Suppressor macrophage (primary cell): ENCODE measurements at places on chromosomes 5 and 9.

DNA sequence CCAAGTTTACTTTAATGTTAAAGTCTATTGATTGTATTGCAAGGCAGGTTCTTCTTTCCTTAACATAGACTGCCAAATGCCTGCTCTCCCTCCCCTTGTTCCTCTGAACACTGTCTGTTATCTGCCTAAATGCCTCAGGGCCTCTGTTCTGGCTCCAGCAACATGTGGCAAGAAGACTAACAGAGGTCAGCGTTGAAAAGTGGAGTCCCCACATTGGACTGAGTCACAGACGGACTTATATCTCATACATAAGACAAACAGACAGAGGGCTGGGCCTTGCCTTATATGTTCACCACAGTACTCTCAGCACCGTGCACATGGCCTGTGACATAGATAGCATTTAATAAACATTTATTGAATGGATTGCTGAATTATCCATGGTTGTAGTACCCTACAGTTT, 91.4 kb downstream of the TSSK1B start:
- no peak for DNase-seq

DNA sequence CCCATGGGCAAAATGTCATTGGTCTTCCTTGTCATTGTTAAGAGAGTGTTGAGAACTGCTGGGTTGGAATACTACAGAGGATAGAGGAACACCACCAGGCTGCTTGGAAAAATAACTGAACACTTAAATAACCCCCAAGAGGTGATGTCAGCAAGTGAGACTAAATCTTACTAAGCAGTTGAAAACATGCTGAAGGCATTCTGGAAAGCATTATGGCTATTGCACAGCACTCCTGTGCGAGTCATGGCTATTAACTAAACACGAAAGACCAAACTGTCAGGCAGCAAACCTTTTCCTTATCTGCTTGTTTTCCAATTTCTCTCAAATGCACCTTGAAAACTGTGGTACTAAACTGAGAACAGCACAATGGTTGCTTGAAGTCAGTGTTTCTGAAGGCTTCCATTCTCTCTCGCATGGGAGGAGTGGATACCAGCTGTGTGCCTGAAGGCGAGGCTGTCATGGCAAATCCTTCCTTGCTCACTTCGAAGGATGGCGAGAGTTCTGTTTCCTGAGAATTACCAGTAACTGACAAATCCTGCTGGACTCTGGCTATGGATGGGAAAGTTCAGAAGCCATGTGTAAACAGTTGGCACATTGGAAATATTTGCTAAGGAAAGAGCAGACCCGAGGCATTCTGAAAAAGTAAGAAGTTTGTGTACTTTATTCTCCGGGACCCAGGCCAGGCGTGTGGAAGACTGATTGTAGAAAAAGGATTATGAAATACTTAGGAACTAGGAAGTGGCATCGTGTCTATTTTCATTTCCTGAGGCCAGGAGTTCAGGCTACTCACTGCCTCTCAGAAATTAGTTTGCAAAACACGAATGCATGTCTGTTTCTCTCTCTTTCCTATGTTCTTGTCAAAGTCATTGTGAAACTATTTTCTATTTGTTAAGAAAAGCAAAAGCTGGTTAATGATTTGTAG, 182.1 kb downstream of the DMRT2 start:
- DNase-seq, result no peak

GRCh38 chr5:132883261-132883834, 9.9 kb downstream of the LEAP2 start:
- peak; percentile 89 for DNase-seq

GRCh38 chr5:2921176-2921575, 169.7 kb upstream of the IRX2 start:
- no peak for DNase-seq

DNA sequence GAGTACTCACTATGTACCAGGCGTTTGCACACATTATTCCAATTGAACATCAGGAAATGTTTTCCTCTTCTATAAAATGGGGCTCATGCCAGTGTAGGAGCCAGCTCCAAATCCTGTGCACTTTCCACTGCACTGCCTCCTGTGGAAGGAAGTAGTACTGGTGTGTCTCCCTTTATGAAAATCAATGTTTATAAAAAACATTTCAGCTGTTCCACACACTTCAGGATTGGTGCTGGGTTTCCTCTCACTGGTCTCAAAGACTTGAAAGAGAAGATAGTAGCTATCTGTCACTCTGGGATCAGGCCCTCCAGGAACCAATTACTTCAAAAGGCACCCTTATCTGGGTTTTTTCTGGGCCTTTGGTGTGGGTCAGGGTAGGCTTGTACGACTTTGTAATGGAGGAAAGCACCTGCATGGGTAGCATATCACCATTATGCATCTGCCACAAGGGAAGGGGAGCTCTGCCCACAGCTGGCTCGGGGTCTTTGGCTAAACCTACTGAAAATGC, 32.5 kb downstream of the RAB14 start:
- peak; percentile 23 for DNase-seq

DNA sequence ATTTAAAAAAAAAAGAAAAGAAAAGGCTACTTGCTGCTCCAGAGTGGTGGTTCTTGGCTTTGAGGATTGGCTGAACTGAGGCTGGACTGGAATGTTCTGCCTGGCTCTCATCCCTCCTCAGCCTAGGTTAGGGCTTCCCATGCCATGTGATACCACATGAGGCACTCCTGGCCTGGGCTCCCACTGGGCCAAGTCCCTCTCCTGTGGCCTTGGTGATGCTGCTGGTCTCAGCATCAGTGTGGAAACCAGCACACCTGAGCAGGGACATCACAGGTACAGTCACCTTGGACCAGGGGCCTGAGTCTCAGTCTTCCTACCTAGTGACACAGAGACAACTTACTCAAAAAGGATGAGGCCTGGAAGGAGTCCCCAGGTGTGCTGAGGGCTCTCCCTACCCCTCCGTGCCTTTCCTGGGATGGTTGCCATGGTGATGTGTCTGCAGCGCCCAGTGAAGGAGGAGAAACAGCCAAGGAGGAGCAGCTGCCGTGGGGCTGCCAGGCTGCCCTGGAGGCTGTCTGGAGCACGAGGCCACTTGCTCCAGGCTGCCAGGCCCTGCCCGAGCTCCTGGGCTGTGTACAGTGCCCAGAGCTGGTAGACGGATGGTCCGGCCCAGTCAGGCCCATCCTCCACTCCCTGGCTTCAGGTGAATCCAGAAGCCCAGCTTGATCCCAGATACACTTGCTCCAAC, 71.0 kb downstream of the WNK2 start:
- DNase-seq, result no peak
